ENCODE measurements at places on chromosomes 13 and 19. TPM values are rescaled to one million over a fixed set of nuclear protein-coding genes. Genes with fewer than 3 reads are reported as not detected.

Gene FXYD1
- total RNA-seq: 2.8 TPM

Gene ZSCAN1
- total RNA-seq: not detected

Gene DLL3
- total RNA-seq: 0.67 TPM

Gene TICAM1
- total RNA-seq: 25.4 TPM

Gene PSMD8
- 224 TPM for total RNA-seq

Gene C19orf12
- 32.6 TPM for total RNA-seq

Gene KIR3DL1
- total RNA-seq: not detected

Gene TEX26
- total RNA-seq: not detected

Gene CATSPERD
- total RNA-seq: not detected

Gene MYO1F
- 48.7 TPM for total RNA-seq

Gene METTL21C
- total RNA-seq: not detected

Gene DLEU7
- not detected for total RNA-seq

Gene RFPL4AL1
- not detected for total RNA-seq

Gene ZNF835
- 0.97 TPM for total RNA-seq

Gene NMRK2
- not detected for total RNA-seq

Gene ZNF571
- 4.0 TPM for total RNA-seq

Gene RFPL4A
- total RNA-seq: not detected

Gene SPRED3
- 6.0 TPM for total RNA-seq

Gene DCT
- not detected for total RNA-seq

Gene RAP2A
- 15.4 TPM for total RNA-seq

Gene COMP
- not detected for total RNA-seq

Gene EMC10
- total RNA-seq: 37.5 TPM

Gene NCAN
- total RNA-seq: 0.07 TPM

Gene CAPN12
- total RNA-seq: 7.1 TPM

Gene GAS6
- 1.5 TPM for total RNA-seq

Gene CEACAM5
- not detected for total RNA-seq

Gene SIGLEC9
- total RNA-seq: 1.4 TPM

Gene WDR87
- total RNA-seq: not detected

Gene IL17D
- total RNA-seq: not detected

Gene PPP1R12C
- 62.7 TPM for total RNA-seq

Gene QPCTL
- total RNA-seq: 16.8 TPM

Gene ZNF492
- total RNA-seq: 1.9 TPM
